ENCODE measurements at places on chromosomes 16 and 17.
A peak's percentile ranks its signal among the peaks of the same experiment; 100 is the strongest.

- no peak for DNase-seq
Measured at GRCh38 chr17:15490634-15491261, 23.3 kb upstream of the CDRT4 start.

DNA sequence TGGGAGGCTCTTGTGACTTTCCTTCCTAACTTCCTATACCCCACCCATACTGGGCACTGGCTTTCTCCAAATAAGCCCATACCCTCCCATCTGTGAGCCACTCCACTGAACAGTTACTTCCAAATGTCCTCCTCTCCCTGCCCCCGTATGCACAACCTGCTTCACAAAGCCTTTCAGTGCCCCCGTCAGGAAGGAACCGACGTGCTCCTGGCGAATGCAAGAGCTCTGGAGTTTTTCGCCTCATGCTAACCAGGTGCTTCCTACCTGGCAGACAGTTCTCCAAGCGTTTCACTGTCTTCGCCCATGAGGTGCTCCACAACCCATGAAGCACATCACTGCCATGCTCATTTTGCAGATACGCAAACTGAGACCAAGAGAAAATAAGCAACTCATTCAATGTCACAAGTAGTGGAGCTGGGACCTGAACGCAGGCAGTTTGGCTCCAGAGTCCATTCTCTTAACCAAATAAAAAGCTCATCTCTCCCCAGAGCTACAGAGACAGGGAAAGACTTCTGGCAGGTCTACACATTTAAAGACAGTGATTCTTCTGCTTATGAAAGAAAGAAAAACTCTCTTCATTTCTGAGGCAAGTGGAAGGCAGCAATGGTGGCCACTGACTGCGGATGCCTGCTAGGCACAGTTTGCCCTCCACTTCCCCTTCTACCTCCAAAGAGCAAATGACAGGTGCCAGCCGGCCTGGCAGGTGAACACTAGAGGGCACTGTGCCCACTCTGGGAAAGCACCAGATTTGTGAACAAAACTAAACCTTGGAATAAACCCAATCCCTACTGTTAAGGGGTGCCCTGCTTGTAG is 23.8 kb downstream of the SPHK1 start:
- peak; percentile 79 for DNase-seq

DNA sequence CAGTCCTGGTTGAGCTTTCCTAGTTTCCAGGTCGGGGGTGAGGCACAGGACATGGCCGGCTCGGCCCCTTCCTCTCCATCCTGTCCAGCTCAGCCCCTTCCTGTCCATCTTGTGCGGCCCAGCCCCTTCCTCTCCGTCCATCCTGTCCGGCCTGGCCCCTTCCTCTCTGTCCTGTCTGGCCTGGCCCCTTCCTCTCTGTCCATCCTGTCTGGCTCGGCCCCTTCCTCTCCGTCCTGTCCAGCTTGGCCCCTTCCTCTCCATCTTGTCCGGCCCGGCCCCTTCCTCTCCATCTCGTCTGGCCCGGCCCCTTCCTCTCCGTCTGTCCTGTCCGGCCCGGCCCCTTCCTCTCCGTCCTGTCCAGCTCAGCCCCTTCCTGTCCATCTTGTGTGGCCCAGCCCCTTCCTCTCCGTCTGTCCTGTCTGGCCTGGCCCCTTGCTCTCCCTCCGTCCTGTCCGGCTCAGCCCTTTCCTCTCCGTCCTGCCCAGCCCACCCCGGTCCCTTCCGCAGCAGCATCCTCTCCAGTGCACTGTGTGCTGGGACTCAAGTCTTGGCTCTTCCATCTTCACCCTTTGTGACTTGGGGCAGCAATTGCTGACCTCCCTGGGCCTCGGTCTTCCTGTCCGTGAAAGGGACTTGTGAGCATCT is 5.5 kb upstream of the ZNF750 start:
- DNase-seq: no peak

DNA sequence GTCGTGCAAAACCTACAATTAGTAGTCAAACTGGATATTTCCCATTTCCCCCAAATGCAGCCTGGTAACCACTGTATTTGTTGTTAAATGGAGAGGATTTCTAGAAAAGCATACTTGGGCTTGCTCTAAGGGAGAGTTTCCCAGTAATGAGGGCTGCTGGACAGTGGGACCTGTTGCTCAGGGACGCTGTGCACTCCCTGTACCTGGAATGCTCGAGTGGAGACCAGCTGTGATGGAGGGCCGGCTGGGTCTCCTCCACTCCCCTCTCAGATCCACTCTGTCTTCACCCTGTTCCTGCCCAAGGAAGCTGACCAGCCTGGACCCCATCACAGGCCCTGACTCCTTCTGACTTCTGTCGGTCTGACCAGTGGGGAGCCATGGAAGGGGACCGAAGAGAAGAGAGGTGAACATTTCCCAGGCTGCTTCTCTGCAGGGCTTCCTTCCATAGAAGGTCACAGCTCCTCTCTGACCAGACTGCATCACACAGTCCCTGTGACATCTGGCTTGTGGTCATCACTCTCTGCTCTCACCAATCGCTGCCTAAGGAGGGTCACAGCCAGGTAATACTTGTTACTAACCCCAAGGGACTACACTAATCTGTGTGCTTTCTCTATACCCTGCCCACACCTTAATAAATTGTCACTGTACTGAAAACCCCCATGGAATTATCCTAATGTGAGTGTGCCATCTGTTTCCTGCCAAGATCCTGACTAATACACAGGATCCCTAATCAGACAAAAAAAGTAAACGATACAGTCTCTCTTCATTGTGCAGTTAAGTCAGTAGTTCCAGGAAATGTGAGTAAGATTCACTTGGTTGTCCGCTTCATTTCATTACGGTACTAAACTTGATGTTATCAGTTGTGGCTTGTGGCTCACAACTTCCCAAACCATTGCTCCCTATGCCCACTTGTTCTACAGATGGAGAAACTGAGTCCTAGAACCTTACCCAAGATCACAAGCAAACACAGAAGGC is 102.4 kb downstream of the CCT6B start:
- no peak for DNase-seq

Data from GM10248 (cell line).